ENCODE measurements at places on chromosomes 16 and 17. TPM values are rescaled to one million over a fixed set of nuclear protein-coding genes. Genes with fewer than 3 reads are reported as not detected.

DNA sequence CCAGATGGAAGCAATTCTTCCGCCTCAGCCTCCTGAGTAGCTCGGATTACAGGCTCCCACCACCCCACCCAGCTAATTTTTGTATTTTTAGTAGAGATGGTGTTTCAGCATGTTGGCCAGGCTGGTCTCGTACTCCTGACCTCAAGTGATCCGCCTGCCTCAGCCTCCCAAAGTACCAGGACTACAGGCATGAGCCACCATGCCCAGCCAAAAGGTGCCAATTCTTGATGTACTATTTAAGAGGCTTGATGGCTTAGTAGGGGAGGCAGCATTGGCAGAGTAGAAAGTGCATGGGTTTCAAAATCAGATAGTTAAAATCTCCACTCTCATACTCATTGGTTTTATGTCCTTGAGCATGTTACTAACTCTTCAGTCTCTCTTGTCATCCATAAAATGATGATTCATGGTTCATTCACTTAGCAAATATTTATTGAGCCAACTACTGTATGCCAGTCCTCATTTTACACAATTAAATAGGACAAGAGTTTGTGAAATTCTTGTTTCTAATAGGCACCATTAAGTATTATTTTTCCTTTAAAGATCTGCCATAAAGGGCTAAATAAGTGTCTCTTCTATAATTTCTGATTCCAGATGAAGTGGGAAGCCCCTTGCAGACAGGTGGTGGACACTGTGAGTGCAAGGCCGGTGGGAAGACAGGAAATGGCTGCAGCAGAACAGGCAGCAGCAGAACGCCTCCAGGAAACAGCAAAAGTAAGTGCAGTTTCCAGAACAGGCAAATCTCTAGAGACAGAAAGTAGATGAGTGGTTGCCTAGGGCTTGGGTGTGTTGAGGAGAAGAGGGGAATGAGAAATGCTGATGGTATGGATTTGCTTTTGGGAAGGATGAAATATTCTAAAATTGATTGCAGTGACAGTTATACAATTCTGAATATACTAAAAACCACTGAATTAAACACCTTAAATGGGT is 8.2 kb upstream of the RPL27 start:
- H3K27ac ChIP-seq, result peak overlapping the region; percentile 23
- H3K36me3 ChIP-seq, result peaks cover 32% of the 10 kb centered on the region
- H3K27me3 ChIP-seq, result no peaks in the 10 kb centered on the region
- no peak for DNase-seq
- H3K4me1 ChIP-seq, result peaks cover 16% of the 10 kb centered on the region

- peaks cover 58% of the 10 kb centered on the region for H3K27me3 ChIP-seq
- H3K4me3 ChIP-seq, result no peak overlapping the region
- no peaks in the 10 kb centered on the region for H3K4me1 ChIP-seq
- H3K36me3 ChIP-seq, result no peaks in the 10 kb centered on the region
Measured at GRCh38 chr16:80527297-80527696, 13.5 kb upstream of the DYNLRB2 start.

DNA sequence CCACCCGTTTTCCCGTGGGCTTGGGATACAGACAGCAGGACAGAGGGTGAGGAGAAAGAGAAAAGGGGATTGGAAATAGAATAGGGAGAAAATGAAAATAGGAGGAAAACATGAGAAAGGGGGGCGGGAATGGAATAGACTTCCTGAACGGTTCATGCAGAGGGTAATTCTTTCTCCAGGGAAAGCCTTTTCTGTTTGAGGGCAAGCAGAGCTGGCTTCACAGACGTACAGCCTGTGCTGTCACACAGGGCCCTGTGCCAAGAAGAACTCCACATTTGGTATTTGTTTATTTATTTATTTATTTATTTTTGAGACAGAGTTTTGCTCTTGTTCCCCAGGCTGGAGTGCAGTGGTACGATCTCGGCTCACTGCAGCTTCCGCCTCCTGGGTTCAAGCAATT is 12.0 kb downstream of the MILR1 start:
- DNase-seq, result no peak
- H3K27ac ChIP-seq, result no peak overlapping the region

- peak overlapping the region; percentile 8 for H3K27ac ChIP-seq
- peaks cover 27% of the 10 kb centered on the region for H3K4me1 ChIP-seq
- H3K4me3 ChIP-seq, result peak overlapping the region; percentile 56
- H3K27me3 ChIP-seq, result no peaks in the 10 kb centered on the region
- no peaks in the 10 kb centered on the region for H3K36me3 ChIP-seq
- no peak for DNase-seq
Measured at GRCh38 chr16:86761111-86762031, 183.0 kb downstream of the FOXL1 start.

DNA sequence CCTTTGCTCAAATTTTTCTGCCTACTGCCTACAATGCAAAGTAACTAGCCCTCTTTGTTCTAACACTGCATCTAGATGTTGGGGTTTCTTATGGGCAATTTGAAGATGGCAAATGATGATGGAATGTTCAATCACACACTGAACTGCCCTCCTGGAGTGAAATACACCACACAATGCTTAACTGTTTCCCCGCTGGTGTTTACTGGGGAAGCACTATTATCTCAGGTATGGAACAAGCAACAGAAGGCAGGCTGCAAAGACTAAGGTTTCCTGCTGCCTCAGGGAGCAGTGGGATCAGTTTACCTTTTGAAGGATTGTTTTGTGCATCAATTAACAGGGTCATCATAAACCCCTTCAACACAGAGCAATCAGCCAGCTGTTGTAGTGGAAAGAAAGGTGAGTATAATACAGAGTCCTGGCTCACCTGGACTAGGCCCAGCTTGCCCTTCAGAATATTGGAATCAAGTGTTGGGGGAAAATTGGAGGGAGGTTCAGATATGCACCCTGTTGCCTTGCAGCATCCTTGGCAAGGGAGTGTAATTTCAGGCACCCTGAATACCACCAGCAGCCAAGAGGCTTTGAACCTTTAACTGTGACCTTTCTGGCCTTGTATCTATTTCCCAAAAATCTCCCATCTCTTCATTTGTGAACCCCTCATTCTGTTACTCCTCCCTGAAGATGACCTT is 105.4 kb upstream of the CDH11 start:
- no peaks in the 10 kb centered on the region for H3K27me3 ChIP-seq
- H3K4me3 ChIP-seq, result no peak overlapping the region
- no peaks in the 10 kb centered on the region for H3K36me3 ChIP-seq
- no peak overlapping the region for H3K27ac ChIP-seq
- peaks cover 14% of the 10 kb centered on the region for H3K4me1 ChIP-seq
- no peak for DNase-seq

GRCh38 chr17:50263331-50264262 is 10.7 kb upstream of the TMEM92 start:
- H3K36me3 ChIP-seq, result no peaks in the 10 kb centered on the region
- peak overlapping the region; percentile 54 for H3K4me3 ChIP-seq
- H3K27ac ChIP-seq, result peak overlapping the region; percentile 78
- DNase-seq, result peak; percentile 55
- peaks cover 95% of the 10 kb centered on the region for H3K4me1 ChIP-seq
- no peaks in the 10 kb centered on the region for H3K27me3 ChIP-seq

DNA sequence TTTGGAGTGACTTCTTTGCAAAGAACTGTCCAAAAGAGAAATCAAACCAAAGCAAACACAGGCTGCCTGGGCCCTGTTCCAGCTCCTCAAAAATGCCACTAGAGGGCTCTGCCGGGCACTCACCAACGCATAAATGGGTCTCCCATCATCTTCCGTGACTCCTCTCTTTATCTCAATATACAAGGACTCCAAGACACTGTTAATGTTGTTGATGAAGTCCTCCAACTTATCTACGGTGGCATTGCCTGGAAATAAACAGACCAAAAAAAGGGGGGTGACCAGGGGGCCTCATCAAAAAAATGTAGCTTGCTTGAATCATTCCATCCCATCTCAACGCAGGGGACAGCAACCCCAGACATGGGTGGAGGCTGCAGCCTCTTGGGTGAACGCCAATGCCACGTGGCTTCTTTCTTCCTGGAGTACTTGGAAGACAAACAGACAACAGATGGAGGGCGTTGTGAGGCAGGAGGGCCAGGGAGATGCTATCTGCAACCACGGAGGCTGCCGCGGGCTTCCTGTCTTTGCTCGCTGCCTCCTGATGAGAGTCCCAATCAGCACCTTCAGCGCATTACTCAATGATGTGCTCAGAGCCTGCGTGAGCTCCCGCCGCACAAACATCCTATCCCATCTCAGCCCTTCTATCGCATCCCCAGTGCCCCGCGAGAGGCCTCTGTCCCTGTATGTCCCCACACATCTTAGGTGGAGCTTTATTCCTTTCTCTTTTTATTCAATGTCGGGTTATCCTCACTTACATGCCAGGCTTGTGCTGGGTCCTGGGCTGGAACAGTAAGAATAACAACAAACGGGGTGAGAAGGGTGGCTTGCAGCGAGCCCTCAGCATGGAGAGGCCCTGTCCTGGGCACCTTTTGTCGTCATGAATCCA is 32.0 kb downstream of the KDM8 start:
- peaks cover 2% of the 10 kb centered on the region for H3K36me3 ChIP-seq
- DNase-seq, result no peak
- peaks cover 43% of the 10 kb centered on the region for H3K4me1 ChIP-seq
- no peak overlapping the region for H3K4me3 ChIP-seq

GRCh38 chr16:89602273-89602951 is 11.0 kb upstream of the DPEP1 start:
- H3K4me1 ChIP-seq, result peaks cover 15% of the 10 kb centered on the region
- H3K27me3 ChIP-seq, result no peaks in the 10 kb centered on the region
- H3K4me3 ChIP-seq, result peak overlapping the region; percentile 49
- H3K36me3 ChIP-seq, result no peaks in the 10 kb centered on the region
- DNase-seq, result no peak

Gene CDH13
- total RNA-seq, result 45.1 TPM

Gene SHISA9
- total RNA-seq, result 1.6 TPM

All from chondrocyte (in vitro differentiated cells).